Osteoblast (primary cell): ENCODE measurements at places on chromosomes 2 and 18. TPM values are rescaled to one million over a fixed set of nuclear protein-coding genes. Genes with fewer than 3 reads are reported as not detected.

TDRD15 gene
- total RNA-seq: not detected in 2 replicates

- H3K27me3 ChIP-seq: no peaks in the 10 kb centered on the region
- peak overlapping the region; percentile 21 for H3K27ac ChIP-seq
- H3K4me3 ChIP-seq: no peak overlapping the region
- H3K4me1 ChIP-seq: peaks cover 13% of the 10 kb centered on the region
These were observed 9.9 kb downstream of the ACVR1 start for GRCh38 chr2:157866202-157866601.

DNA sequence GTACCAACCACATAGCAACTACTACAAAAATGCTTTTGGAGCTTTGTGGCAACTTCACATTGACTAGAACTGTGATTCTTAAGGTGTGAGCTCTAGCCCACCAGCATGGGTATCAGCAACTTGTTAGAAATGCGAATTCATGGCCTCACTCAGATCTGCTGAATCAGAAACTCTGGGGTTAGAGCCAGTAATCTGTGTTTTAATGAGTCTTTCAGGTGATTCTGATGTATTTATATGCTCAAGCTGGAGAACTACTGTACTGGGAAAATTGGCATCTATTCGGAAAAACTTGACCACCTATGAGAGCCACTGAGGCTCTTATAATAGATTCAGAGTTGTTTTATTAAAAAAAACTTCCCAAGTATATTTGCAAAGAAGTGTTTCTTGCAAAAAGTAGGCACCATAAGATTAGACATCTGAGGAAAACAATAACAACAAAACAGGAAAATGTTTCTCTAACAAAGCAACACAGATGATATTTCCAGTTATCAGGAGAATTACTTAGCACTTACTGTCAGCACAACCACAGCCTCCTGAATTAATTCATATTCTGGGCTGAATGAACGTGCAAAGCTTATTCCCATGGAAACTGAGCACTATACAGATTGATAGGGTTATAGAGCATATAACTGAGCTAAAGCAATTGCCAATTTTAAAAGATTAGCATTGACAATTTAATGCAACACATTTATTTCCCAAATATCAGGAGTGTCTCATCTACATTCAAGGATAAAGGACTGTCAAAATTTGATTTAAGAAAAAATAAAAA, 71.6 kb downstream of the NCKAP5 start:
- DNase-seq: no peak
- H3K4me1 ChIP-seq: no peaks in the 10 kb centered on the region

DNA sequence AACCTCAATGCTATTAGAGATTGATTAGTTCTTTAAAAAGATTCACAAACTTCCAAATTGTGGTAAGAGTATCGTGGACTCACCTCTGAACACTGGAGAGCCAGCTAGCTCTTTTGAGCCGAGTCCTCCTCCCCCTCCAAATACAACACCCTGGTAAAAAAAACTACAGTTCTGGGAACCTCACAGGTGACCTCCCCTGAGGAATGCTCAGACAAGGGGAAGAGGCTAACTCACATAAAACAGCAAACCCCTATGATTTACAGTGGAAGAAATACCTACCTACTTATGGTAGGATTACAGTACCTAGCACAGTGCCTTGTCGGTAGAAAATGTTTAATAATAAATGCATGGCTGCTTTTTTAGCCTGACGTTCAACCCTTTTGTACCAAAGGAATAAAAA, 8.4 kb downstream of the ZNF24 start:
- peaks cover 2% of the 10 kb centered on the region for H3K4me1 ChIP-seq
- no peak overlapping the region for H3K4me3 ChIP-seq
- no peaks in the 10 kb centered on the region for H3K27me3 ChIP-seq
- peak overlapping the region; percentile 15 for H3K27ac ChIP-seq
- H3K36me3 ChIP-seq: peaks cover 86% of the 10 kb centered on the region

GRCh38 chr18:39441648-39442047, 1876.0 kb upstream of the CELF4 start:
- no peaks in the 10 kb centered on the region for H3K27me3 ChIP-seq
- no peak for DNase-seq
- no peaks in the 10 kb centered on the region for H3K36me3 ChIP-seq
- no peaks in the 10 kb centered on the region for H3K4me1 ChIP-seq

GRCh38 chr2:199309973-199310372, 147.8 kb downstream of the SATB2 start:
- peaks cover 59% of the 10 kb centered on the region for H3K36me3 ChIP-seq
- no peaks in the 10 kb centered on the region for H3K27me3 ChIP-seq
- DNase-seq: no peak
- H3K4me3 ChIP-seq: no peak overlapping the region
- peaks cover 31% of the 10 kb centered on the region for H3K4me1 ChIP-seq
